Posterior cingulate gyrus (tissue), 11 donors: ENCODE measurements at places on chromosomes 1 and 21.
A peak's percentile ranks its signal among the peaks of the same experiment; 100 is the strongest.

DNA sequence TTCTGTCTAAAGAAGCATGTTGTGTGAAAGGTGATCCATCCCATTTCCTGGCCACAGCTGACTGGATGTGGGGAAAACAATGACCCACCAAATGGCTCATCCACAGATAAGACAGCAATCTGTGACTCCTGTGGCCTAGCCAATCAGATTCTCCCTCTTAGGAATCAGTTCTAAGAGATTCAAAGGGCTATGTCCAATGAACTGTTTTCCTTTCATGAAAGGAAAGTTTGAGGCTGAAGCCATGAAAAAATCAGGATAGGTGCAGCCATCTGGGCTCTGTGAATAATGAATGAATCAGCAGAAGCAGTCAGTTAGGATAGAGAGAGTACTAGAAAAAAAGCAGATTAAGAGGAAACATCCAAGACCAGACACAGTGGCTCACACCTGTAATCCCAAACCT, 164.7 kb downstream of the NRIP1 start:
- no peak for DNase-seq

- DNase-seq = peak; percentile 89
These were observed 60.0 kb upstream of the EPS8L3 start for GRCh38 chr1:109823543-109824348.

DNA sequence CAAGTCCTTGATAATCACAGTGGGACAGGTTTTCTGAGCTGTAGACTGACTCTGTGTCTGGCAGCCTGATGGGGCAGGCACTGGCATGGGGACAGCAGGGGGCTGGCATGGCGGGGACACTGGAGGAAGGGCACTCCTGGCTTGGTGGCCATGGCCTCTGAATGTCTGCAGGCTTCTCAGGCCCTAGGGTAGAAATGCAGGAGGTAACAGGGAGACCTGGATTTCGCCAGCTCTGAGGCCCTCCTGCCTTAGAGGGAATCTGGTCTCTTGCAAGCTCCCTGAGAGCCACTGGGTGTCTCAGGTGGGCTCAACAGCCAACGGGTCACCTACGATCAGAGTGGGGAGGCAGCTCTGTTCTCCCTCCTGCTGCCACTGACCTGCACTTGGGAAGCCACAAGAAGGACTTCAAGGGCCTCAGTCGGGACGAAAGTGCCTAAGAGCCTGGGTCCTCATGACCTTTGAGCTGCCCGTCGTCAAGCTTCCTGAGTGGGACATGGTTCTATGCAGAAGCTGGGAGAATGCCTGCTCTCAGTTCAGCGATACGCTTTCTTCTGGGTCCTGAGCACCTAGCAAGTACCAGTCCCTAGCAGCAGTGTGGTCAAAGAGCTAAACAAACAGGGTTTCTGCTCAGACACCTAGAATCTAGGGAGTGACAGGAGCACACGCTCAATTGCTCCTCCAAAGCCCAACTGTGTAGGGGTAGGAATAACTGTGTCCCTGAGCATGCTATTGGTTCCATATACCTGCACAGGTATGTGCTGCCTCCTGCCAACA, 569.0 kb downstream of the PTPRU start:
- no peak for DNase-seq

DNA sequence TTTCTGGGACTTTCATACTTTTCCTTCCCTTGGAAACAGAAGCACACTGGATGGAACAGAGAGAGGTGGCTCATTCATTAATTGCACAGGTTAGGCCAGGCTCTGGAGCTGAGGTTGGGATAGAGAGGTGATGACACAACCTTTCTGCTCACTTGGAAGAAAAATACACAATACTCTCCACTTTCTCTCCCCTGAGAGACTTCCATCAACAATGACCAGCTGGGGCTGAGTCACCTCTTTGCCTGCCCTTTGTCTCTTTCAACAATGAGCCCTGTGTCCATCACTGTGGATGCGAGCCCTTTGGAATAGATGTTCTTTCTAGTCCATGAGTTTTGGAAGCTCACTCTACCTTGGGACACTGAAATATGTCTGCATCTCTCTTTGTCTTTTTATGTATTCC, 43.1 kb downstream of the ATP2B4 start:
- DNase-seq = no peak
